ENCODE measurements at places on chromosomes 4 and X.
A peak's percentile ranks its signal among the peaks of the same experiment; 100 is the strongest.

DNA sequence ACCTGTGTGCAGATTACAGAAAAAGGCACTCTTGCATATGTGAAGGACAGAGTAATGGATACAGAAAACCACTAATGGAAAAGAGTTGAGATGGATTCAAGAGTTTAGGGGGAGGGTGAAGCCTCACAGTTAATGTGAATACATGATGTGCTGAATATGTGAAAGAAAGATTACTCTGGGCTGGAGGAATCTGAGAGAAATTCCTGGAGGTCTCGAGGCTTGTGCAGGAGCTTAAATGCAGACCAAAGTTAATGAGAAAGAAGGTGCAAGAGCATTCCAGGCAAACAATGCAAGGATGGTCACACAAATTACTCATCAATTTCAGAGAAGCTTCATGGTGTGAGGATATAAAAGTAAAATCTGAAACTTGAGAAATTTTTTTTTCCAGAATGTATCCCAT is 768.8 kb downstream of the STPG2 start:
- DNase-seq = no peak

DNA sequence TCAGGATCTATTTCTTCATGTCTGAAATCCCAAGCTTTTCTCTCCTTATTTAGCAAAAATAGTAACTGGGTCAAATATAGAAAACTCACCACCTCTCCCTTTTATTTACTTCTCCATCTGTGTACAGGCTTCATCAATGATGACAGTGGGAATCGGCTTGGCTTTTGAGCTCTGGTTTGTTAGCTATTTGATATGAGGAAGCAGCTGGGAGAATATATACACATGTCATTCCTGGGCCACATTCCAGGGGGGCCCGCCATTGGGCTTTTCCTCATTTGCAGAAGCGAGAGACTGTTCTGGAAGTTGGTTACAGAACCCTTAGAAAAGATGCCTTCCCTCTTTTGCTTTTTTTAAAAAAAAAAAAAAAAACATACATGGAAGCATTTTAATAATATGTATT is 107.4 kb upstream of the F9 start:
- DNase-seq = no peak

DNA sequence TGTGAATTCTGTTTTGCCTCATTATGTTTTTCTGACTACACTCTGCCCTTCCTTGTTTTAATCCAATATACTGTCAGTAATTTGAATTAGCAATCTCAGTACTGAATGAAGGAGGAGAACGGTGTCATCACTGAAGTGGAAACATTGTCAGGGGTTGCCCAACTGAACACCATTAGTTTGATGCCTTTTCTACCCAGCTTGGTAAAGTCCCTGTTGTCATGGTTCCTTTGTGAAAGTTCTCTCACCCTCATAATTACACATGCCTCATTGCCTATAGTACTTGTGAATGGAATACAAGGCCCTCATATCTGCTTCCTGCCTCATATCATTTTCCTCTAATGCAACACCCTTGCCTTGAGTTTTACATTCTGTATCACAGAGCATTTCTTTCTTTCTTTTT is 76.9 kb downstream of the RRAGB start:
- DNase-seq = no peak

DNA sequence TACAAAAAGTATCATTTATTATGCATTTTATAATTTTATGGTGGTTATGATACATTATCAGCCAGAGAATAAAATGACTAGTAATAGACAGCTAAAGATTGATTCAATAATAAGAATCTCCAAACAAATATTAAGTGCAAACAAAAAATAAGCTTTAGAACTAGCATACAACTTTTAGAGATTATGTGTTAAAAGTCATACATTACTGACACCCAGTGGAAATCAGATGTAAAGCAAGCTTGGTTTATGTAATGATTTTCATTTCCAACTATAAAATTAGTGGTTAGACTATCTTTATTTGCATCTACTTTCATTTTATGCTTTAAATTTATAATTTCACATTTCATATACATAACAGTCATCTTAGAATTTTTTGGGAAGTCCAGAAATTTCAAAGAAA is 57.7 kb downstream of the IL13RA2 start:
- peak; percentile 2 for DNase-seq

DNA sequence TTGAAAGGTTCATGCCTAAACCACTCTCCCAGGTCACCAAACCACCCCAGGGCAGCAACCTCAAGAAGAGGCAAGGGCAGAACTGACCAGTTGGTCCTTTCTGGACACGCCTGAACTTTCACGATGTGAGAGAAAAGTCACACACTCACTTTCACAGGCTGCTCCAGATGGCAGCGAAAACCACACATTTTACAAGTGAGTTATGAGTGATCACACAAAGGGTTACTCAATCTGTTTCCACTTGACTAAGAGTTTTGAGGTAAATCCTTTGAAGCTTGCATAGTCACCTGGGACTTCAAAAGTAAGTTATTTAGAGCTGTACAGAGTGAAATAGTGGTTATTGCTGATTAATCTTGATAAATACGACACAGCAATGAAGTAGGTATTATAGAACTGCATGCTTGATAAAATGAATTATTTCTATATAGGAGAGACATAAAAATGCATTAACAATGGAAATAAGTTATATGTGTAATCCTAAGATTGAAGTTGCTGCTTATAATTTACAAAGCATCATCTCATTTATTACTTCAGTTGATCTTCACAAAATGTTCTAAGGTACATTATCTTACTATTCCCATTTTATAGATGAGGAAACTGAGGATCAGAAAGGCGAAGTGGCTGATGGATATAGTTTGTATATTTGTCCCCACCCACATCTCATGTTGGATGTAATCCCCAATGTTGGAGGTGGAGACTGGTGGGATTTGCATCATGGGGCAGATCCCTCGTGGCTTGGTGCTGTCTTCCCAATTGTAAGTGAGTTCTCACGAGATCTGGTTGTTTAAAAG is 103.0 kb upstream of the KLF3 start:
- no peak for DNase-seq
